Ammon's horn (tissue), 1 donor: ENCODE measurements at places on chromosomes 7 and 10.

- no peak for DNase-seq
Observed at GRCh38 chr10:126059076-126059826, 162.9 kb downstream of the FANK1 start.

- no peak for DNase-seq
Observed at GRCh38 chr7:46854958-46855473, 726.9 kb downstream of the TNS3 start.

GRCh38 chr10:3484306-3485056 lies 300.5 kb downstream of the KLF6 start:
- DNase-seq, result no peak

- peak; percentile 76 for DNase-seq
Observed at GRCh38 chr7:157784979-157785441, 448.2 kb downstream of the DNAJB6 start.

GRCh38 chr7:16813232-16813616 lies 8.4 kb upstream of the AGR2 start:
- no peak for DNase-seq

GRCh38 chr10:22795546-22795945 lies 81.2 kb upstream of the PIP4K2A start:
- DNase-seq, result no peak

GRCh38 chr10:82811621-82812020 lies 936.6 kb downstream of the NRG3 start:
- DNase-seq, result no peak

DNA sequence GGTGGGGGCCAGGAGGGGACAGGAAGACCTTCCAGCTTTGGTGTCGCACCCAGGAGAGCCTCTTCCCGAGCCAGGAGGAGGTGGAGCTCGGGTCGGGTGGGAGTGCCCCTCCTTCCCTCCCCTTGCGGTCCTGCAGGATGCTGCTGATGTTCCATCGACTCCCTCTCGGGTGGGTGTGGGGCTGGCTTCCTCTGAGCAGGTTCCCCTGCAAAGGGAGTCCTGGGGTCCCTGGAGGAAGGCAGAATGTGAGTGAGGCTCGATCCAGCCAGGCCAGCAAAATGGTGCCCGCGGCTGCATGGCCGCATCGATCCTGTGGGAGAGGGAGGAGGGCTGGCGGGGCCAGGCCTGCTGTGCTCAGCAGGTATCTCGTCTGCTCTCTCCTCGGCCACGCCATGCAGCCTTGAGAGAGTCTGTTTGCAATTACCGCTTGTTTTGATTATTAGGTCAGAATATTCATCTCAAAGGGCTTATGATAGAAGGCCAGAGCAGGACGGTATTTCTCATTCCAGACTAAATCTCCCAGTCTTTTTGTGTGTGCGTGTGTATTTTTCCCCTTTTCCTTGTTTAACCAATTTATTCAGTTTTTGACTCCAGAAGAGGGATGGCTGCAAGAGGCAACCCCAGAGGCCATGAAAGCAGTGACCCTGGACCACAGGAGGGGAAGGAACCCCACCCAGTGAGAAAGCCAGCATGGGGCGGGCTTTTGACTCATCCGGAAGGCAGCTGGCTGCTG lies 137.3 kb upstream of the ZMIZ1 start:
- no peak for DNase-seq

- DNase-seq, result no peak
Observed at GRCh38 chr10:95268438-95268837, 22.4 kb downstream of the PDLIM1 start.

GRCh38 chr7:10939237-10939910 lies 34.3 kb upstream of the PHF14 start:
- no peak for DNase-seq

DNA sequence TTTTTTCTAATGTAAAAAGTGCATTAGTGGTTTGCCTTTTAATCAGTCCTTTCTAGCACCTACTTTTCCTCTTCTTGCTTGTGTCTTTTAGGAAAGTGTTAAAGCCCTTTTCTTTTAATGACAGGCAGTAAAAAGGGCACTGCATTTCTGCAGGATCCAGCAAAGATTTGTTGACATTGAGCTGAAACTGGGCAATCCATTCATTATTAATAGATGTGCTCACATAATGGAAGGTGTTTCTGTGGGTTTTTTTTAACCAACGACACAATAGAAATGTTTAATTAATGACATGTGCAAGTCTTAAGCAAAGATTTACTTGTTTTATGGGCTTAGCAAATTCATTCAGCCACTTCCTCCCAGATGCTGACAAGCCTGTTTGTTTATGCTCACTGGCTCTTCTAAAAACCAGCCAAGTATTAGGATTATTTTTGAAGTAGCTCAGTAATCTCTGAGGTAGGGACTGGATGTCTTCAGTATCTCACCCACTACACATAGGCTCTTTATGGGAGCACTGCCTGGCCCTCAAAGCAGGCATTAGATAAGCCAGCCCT lies 1201.1 kb downstream of the SORCS1 start:
- DNase-seq, result no peak

- no peak for DNase-seq
Observed at GRCh38 chr10:114868870-114869519, 47.4 kb downstream of the FHIP2A start.

GRCh38 chr7:14336256-14336655 lies 346.8 kb upstream of the ETV1 start:
- DNase-seq, result no peak

- DNase-seq, result no peak
Observed at GRCh38 chr7:151810441-151811232, 66.3 kb downstream of the PRKAG2 start.

DNA sequence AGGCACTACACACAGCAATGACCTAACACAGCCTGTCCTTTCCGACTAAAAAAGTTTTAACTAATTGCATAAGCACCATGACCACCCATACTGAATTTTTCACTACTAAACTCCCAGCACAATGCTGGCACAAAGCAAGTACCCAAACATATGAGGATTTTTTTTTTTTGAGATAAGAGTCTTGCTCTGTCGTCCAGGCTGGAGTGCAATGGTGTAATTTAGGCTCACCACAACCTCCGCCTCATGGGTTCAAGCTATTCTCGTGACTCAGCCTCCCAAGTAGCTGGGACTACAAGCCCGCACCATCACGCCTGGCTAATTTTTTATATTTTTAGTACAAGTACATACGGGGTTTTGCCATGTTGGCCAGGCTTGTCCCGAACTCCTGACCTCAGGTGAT lies 5.1 kb downstream of the UBE2H start:
- no peak for DNase-seq

- DNase-seq, result no peak
Observed at GRCh38 chr10:114600057-114600456, 58.0 kb downstream of the ABLIM1 start.

GRCh38 chr10:102433619-102434046 lies 1.3 kb upstream of the CUEDC2 start:
- no peak for DNase-seq

DNA sequence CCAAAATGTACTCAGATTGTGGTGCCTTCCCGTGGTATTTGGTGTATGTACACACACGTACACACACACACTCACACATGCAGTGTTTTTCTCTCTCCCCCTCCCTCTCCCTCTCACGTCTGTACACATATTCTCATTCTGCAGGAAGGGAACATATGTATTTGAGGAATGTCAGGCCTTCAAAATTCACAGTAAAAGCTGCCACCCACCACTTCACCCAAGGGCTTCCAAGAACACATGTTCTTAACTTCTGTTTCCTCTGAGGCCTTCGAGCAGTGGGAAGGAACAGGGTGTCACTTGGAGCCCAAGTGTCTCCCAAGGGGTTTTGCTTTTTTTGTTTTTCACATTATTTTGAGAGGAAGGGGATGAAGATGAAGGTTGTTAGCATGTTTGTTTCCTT lies 198.9 kb downstream of the TCF7L2 start:
- no peak for DNase-seq

GRCh38 chr10:25934621-25935139 lies 651 bp downstream of the MYO3A start:
- DNase-seq, result peak; percentile 2

- no peak for DNase-seq
Observed at GRCh38 chr7:3027005-3027845, 16.4 kb downstream of the CARD11 start.

GRCh38 chr10:59910867-59911266 lies 4.5 kb upstream of the CCDC6 start:
- no peak for DNase-seq

DNA sequence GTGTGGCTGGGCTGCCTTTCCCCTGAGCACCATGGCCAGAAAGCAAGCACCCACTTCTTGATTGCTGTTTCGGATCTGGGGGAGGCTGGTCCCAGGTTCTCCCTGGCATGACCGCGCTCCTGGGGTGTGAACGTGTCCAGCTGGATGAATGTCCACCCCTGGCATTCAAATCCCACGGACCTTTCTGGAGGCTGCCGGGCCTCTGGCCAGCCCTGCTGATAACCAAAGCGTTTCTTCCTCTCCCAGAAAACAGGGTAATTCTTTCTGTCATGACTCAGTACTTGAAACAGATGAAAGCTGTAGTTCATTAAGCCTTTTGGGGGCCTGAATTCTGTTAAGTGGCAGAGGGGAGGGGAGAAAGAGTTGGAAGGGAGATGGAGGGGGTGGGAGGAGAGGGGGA lies 73.1 kb upstream of the SAMD8 start:
- DNase-seq, result no peak

DNA sequence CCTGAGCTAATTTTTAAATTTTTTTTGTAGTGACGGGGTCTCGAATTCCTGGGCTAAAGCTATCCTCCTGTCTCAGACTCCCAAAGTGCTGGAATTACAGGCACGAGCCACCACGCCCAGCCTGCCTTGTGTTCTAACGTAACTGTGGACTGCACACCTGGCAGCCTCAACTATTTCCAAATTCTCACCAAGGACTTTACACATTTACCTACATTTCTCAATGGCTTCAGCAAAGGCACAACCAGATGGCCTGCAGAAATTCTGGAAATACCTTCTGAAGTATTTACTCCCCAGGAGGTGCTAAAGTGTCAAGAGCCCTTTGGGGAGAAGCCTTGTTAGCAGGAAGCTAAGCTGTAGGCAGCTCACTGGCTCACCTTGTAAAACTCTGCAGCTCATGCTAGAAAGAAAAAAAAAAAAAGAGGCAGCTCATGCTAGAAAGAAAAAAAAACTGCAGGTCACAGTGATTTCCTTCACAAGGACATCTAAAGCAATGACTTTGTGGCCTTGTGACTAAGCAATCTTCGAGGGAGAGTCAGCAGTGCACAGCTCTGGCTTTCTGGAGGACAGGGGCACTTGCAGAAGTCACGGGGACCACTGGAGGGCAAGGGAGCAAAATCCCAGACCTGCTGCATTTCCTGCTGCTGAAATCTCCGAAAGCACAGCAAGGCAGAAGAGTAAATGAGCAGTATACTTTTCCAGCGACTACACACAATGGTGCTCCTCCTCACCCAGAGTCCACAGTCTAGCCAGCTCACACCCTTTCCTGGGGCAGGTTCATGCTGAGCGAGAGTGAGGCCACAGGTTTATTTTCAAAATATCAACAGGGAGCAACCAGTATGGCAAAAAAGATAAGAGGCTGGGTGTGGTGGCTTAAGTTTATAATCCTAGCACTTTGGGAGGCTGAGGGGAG lies 40.4 kb downstream of the BAIAP2L1 start:
- no peak for DNase-seq

DNA sequence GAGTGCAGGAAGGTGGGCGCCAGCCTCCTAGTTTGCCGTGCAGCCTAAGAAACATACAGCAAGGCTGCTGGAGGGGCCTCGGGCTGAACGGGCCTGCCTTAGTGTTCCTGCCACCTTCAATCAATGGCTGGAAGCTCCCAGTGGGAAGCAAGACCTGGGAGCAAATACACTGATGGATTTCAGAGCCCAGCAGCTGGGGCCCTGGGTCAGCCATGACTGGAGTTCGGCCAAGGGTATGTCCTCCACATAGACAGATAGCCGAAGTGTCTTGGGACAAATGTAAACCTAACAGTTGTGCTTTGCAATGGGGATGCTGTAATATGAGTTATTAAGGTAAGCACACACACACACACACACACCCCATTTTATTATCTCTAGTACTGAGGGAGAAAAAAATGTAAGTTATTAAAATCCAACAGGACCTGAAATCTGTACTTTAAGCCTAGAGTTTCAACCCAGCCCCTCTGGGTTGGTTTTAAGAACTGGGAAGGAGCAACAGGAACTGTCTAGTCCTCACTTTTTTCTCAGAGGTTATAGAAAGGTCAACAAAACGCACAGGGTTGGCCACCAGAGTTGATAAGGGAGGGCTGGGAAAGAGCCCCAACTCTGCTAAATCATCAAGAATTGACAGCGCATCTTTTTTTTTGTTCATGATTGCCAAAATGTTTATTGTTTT lies 50.0 kb upstream of the CELF2 start:
- DNase-seq, result no peak

GRCh38 chr7:23469961-23470250 lies 385 bp downstream of the IGF2BP3 start:
- DNase-seq, result no peak

DNA sequence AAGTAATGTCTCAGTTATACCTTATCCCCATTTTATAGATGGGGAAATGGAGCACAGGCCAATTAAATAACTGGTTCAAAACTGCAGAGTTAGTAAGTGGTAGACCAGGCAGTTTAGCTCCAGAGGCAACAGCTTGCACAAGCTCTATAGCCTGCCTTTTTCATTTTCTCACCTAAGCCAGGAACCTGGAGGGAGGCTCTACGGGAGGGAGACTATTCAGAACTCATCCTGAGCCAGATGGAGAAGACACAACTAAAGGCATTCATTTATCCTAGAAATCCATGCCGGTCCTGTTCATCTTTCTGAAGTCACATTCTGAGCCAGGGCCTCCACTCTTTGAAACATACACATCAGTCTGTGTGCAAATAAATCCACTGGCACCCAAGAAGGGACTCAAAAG lies 103.2 kb downstream of the CALN1 start:
- DNase-seq, result no peak

- DNase-seq, result no peak
Observed at GRCh38 chr7:4279216-4279615, 402.9 kb upstream of the FOXK1 start.

- DNase-seq, result peak; percentile 43
Observed at GRCh38 chr10:104872691-104873090, 231.6 kb downstream of the SORCS3 start.

DNA sequence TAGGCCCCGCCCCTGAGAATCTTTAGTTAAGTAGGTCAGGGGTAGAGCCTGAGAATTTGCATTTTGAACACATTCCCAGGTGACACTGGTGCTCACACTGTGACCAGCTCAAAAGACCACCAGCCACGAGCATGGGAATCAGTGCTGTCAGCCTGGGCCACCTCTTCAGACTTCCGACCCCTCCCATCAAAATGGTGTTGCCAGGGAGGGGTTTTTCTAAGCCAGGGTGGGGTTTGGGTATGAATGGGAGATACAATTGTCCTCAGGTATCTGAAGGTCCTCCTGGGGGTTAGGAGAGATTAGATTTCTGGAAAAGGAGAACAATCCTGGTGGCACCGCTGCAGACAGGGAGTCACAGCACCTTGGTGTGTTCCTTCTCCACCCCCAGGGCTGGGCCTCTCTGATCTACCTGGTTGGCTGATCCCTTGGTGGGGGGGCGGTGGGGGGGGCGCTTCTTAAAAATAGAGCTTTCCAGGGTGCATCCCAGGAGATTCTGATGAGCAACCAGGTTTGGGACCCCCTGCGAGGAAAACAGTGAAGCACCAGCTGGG lies 111.5 kb upstream of the ANLN start:
- no peak for DNase-seq
